ENCODE measurements at places on chromosomes 3 and 15.
A peak's percentile ranks its signal among the peaks of the same experiment; 100 is the strongest.

DNA sequence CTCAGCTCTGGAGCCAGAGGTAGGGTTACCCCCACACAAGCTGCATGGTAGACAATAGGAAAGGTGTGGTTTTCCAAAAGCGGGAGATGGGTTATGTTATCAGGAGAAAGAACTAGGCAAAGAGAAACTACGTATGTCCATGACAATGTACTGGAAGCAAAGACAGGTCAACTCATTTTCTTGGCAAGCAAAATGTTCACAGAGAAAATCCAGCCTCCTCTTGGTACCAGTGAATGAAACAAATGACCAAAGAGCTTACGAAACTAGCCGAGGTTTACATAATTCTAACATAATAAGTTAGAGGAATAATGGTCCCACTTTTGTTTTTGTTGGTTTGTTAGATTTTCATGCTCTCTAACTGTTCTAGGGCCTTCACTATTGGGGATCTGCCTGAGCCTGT, 338.1 kb upstream of the TGFBR2 start:
- no peak for DNase-seq

GRCh38 chr15:100601163-100601562, 821 bp downstream of the LINS1 start:
- peak; percentile 46 for DNase-seq

DNA sequence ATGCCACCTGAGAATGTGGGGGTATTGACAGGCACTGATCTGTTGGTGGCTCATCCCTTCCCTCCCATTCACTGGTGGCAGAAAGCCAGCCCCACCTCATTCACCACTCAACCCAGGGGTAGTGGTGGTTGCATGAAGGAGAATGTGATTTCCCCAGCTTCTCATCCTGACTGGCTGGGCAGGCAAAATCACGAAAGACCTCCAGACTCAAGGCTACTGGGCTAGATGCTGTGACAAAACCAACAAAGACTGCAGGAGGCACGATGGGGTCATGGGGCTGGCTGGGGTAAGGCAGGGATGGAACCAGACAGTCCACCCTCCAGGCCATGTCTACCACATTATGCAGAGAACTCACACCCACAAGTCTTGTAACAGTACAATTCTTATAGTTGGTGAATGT, 33.9 kb downstream of the FSTL1 start:
- DNase-seq = no peak

- no peak for DNase-seq
These were observed 414.6 kb downstream of the FOXP1 start for GRCh38 chr3:71168880-71169411.

DNA sequence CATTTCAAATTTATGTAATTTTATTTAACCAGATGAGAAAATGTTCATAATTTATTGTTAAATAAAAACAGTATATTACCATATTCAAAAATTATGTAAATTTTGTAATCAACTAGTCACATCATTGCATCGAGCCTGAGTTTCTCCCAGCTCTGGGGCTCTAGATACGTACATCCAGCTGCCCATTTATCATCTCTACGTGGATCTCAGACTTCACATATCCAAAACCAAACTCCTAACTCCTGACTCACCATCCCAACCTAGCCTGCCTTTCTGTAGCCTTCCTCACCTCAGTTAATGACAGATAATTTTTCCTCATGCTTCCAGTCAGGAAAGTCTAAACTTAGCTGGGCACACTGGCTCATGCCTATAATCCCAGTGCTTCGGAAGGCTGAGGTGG, 194.8 kb downstream of the SSR3 start:
- DNase-seq = no peak

DNA sequence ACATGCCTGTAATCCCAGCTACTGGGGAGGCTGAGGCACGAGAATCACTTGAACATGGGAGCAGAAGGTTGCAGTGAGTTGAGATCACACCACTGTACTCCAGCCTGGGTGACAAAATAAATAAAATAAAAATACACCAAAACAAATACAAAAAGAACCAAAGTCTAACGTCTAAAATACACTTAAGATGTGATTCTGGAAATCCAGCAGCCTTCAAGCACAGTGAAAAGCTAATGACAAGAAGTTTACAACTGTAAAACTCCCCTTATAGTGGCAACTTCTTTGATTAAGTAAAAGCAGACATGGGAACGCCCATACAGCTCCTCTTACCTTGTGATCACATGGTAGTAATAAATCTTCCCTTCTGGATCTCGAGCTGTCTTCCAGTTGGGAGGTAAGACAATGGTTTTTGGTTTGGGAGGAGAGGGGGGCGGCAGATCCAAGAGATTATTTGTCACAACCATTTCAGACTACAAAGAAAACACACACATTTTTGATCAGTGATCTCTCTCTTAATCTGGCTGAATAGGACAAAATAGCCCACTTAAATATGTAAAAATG, 62.8 kb downstream of the NBEAL2 start:
- no peak for DNase-seq

DNA sequence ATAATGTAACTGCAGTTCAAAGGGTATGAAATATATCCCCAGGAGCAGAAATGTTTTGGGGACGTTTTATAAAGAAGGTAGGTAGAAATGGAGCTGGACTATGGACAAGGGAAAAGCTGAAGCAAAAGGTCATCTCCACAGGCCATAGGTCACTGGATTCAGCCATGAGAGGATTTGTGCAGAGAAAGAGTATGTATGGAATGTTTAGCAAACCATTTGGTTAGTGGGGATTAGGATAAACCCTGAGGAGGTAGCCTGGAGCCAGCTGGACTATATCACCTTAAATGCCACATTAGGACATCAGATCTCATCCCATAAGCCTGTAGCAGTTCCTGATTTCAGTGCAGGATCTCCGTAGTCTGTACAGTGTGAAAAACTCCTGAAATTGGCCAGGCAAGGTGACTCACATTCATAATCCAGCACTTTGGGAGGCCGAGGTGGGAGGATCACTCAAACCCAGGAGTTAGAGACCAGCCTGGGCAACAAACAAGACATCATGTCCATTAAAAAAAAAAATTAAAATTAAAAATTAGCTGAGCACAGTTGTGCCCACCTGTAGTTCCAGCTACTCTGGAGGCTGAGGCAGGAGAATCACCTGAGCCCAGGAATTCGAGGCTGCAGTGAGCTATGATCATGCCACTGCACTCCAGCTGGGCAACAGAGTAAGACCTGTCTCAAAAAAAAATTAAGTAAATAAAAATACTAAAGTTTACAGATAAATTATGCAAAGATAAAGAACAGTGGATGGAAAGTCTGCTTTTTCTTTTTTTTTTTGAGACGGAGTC, 4.7 kb downstream of the IP6K1 start:
- no peak for DNase-seq

- no peak for DNase-seq
These were observed 441 bp downstream of the CEP70 start for GRCh38 chr3:138593488-138594149.

GRCh38 chr3:42712688-42713372, 10.2 kb upstream of the HHATL start:
- DNase-seq = no peak

- DNase-seq = no peak
These were observed 179.5 kb upstream of the NSMCE3 start for GRCh38 chr15:29449136-29449535.

DNA sequence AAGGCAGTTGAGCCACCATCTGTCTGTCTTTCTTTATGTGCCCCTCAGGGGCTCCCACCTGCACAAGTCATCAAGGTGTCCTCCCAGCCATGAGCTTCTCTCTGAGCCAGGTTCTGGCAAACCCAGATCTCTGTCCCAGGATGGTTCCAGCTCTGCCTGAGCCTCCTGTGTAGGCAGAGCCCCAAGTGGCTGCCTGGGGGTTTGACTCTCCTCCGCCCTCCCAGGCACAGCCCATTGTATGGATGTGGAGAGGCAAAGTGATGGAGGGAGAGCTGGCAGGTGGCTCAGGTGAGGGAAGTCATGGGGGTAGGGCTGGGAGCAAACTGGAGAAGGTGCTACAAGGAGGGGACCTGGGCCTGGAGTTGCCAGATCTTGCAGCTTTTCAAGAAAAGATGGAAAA, 56.9 kb downstream of the GRIP2 start:
- DNase-seq = no peak

GRCh38 chr15:32824777-32825176, 107.0 kb downstream of the GREM1 start:
- no peak for DNase-seq

- no peak for DNase-seq
These were observed 16.2 kb downstream of the FYCO1 start for GRCh38 chr3:45979378-45979777.

GRCh38 chr15:71136159-71136783, 21.0 kb downstream of the THSD4 start:
- DNase-seq = no peak

Measured in activated T-helper 1 cell treated with anti-CD3 and anti-CD28 coated beads, Interleukin-12 subunit alpha, Interleukin-12 subunit beta, Interleukin-2, Interleukin-4 antibody, amounts not matched to agents 30 ng/mL and 10 ng/mL and 1 ng/mL, durations not matched to agents 14 hours and 24 hours and 36 hours (primary cell).